Fibroblast of skin of left biceps (primary cell): ENCODE measurements at places on chromosomes 7 and 10.

- DNase-seq, result no peak
Observed at GRCh38 chr7:94177441-94177840, 173.3 kb upstream of the BET1 start.

GRCh38 chr10:32446536-32447406 is 831 bp downstream of the CCDC7 start:
- DNase-seq, result no peak

DNA sequence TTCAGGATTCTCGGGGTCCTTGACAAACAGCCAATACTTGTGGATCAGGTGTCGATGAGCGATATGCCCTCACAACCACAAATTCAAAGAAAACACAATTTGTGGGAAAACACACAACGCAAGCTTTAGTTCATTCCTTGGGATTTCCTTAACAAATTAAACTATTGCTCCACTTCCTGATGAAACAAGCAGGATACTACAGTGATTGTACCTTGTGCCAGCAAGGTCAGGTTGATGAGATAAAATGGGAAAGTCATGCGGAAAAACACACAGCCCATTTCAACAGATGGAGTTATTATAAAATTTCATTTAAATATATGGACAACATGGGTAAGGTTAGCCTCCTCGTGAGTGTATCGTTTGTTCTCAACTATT is 8.8 kb upstream of the RHOBTB1 start:
- DNase-seq, result no peak

GRCh38 chr7:131285556-131285955 is 42.1 kb upstream of the MKLN1 start:
- DNase-seq, result no peak

GRCh38 chr7:141640239-141640840 is 61.6 kb downstream of the DENND11 start:
- no peak for DNase-seq
